ENCODE measurements at places on chromosomes 11 and 22.
A peak's percentile ranks its signal among the peaks of the same experiment; 100 is the strongest.

- DNase-seq = no peak
These were observed 171.3 kb downstream of the BLID start for GRCh38 chr11:121944556-121945230.

- no peak for DNase-seq
These were observed 44.3 kb downstream of the LINC01488 start for GRCh38 chr11:69525516-69526452.

DNA sequence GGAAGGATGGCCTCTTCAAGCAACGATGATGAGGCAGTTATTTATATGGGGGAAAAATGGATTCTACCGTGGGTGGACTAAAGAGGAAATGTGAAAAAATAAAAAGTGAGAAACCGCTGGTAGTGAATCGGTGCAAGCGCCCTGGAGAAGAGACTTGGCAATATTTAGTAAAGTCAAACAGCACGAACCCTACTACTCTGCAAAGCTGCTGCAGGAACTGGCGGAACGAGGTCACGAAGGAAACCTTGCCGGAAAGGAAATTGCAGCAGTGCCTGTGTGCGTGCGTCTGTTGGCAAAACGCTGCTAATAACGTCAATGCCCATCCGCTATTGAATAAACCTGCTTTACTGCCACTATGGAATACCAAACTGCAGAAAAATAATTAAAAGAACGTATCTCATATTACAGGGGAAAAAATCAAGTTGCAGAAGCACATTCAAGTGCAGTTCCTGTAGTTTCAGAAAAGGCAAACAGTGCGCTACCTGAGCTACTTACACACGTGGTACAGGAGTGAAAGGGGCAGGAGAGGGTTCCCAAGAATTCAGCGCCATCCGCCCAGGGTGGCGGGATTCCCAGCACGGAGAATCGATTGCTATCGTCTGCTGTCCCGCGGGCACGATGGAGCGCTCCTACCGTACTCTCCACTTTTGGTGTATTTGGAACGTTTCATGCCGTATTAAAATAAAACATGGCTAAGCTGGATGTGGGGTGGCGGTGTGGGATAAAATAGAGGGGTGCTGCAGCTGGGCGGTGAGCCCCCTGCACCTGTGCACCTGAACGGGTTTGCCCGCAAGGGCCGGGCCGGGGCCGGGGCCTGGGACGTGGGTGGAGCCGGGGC, 585 bp upstream of the NADSYN1 start:
- peak; percentile 58 for DNase-seq

DNA sequence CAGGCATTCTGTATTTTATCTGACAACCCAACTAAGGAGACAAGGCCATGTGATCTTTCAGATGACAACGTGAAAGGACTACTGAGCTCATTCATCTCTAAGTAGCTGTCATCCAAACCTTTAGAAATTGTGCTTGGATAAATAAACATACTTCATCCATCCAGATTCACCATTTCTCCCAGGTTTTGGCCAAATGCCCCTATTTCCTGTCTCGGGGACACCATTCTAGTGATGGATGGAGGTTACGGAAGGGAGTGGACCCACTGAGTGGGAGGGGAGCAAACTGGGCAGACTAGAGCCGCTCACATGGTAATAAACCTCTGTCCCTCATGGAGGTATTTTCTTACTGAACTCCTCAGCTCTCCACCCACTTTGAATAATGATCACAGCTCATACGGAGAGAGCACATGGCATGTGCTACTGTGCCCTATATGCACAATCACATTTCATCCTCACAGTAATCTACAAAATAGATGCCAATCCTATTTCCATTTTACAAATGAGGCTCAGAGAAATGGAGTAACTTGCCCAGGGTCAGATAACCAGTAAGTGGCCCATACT, 114.4 kb downstream of the SLC1A2 start:
- no peak for DNase-seq

GRCh38 chr11:117979481-117980211, 6.5 kb upstream of the IL10RA start:
- DNase-seq = no peak

DNA sequence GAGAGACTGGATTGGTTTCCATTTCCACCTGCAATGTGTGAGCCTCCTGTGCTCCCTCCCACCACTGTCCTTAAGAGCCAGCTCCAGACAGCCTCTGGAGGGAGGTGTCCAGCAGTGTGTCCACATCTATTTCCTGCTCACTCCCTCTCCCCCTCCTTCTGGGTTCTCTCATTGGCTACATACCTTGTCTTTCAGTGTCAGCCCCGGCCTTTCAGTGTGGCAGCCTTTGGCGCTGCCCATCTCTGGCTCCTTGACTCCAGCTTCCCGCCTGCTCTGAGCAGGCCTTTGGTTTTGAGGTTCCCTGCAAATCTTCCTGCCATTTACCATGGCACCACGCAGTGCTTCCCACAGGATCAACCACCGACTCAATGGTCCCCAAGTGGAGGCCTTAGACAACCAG, 19.0 kb upstream of the PTPRJ start:
- DNase-seq = no peak

DNA sequence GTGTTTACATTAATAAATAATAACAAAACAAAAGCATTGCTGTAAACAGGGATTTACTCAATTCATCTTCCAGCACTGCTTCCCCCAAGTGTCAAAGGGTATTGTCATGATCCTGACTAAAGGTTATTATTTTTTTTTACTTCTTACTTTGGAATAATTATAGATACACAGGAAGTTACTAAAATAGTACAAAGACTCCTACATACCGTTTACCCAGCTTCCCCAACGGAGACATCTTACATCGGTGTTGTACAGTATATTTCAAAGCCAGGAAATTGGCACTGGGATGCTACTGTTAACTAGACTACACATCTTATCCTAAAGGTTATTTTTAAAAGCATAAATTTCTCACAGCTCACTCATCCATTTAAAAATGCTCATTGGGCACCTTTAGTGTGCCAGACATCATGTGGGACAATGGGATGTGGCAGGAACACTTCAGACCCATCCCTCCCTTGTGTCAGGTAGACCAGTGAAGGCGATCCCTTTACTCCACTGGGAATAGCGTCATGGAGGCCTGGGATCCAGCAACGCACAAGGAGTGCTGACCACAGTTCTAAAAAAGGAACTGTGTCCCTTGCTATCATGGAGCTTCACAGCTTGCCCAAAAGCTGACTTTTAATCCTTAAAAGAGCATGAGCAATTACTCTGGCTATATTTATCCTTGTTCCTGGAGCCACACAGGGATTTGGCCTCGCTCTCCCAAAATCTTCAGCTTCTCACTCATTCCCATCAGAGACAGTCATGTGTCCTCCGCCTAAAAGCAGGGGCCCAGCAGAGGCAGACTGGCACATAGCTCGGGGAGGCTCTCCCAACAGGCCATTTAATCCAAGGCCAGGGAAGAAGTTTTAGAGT, 3.1 kb upstream of the IRAG1 start:
- no peak for DNase-seq

DNA sequence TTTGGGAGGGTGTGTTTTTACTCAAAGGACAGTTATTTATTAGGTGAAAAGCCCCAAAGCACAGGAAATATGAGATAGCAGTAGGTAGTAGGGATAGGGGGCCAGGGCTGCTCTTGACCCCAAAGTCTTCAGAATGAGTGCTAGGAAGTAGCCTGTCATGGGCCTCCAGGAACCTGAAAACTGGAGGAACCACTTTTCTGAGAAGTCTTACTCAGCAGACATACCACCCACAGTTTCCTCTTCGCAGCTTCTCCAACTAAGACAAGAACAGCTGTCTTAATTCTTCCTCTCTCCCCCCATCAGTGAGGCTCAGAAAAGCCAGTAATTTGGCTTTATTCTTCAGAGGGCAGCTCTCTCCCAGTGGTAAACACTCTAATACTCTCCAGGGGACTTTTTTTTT, 84.0 kb upstream of the CTSC start:
- DNase-seq = peak; percentile 57

GRCh38 chr22:37538590-37539357, 19.6 kb upstream of the CARD10 start:
- peak; percentile 94 for DNase-seq

- no peak for DNase-seq
These were observed 3.8 kb upstream of the FADS3 start for GRCh38 chr11:61895046-61895717.

DNA sequence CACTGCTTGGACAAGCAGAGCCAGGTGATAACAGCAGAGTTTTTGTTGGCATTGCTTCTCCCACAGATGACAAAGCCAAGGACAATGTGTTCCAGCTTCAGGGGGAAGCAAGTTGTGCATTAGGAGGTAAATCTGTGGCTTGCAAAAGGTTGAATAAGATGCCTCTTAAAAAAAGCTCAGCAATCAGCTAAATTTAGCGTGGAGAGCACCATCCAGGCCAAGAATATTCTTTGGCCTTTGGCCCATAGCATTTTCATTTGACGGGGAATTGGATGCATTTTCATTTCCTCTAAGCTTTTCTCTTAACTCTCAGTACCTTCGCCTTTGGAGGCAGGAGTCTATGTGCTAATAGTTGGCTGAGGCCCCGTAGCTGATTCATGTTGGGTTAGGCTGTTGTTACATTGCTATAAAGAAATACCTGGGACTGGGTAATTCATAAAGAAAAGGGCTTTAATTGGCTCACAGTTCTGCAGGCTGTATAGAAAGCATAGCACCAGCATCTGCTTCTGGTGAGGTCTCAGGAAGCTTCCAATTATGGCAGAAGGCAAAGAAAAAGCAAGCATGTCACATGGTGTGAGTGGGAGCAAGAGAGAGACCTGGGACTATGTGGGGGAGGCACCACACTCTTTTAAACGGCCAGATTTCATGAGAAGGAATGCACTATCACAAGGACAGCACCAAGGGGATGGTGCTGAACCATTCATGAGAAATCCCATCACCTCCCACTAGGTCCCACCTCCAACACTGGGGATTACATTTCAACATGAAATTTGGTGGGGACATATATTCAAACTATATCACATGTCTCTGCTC, 350.1 kb upstream of the C11orf87 start:
- DNase-seq = no peak

DNA sequence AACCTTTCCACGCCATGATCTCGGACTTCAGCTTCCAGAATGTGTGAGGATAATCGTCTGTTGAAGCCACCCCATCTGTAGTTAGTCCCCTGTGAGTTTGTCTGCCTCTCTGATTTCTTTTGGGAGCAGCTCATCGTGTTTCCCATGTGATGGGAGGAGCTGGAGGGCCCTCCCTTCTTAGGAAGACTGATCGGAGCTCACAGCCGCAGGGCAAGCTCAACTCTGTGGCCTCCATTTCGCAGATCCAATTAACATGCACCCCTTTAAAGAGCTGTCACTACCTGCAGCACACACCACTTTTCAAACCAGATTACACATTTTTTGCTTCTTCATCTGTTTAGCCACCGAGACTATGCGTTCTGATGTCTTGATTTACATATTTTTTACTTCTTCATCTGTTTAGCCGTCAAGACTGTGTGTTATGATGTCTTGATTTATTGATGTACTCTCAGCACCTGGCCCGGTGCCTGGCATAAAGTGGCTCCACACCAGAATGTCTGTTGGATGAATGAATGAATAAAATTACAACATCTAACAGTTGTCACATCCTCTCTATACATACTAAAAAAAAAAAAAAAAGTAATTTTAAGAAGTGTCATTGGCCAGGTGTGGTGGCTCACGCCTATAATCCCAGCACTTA, 14.9 kb upstream of the PPFIA1 start:
- no peak for DNase-seq

DNA sequence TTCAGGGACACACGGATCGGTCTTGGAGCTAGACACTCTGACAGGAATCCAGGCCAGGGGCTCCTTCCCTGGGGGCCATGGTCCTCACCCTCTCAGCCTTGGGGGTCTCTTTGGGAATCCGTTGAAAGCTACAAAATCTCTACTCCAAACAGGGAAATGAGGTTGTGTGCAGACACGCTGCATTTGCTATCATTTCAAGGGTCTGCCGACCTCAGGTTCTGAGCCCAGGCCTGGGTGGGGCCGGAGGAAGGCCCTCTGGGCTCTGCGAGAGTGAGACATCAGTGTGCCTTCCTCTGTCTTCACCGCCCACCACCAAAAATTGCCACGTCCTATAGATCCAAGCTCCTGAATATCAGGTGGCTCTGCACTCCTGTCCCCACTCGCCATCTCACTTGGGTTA, 74.4 kb upstream of the FGF3 start:
- no peak for DNase-seq

DNA sequence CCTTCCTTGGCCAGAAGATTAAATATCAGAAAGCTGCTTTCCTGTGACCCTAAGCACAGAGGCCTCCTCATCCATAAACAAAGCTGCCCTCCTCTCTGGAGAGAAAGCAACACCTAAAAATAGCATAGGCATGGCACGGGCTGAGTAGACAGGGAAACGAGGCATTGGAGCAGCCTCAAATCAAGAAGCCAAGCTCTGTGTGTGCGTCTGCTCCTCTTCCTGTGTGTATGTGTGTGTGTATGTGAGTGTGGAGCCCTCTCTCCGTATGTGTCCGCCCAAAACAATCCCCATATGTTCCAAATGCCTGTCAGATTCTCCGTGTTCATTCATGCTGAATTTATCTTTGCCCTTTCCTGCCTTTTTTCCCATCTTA, 24.0 kb downstream of the KCNJ5 start:
- no peak for DNase-seq

DNA sequence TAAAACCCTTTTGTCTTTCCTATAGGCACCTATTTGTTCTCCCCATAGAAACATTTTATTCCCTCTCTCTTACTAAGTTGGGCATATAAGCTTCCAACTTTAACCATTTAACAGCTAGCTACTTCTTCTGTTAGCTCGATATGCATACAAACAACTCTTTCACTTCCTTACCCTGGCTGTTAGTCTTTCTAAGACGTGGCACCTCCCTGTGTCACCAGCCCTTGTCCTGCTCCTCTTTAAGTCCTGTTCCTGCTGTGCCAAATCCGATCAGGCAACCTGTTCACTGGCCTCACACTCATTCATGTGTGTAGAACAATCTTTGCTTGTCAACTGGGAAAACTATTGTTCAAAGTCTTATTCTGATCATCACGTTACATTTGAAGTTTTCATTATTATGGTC, 1376.1 kb upstream of the TENM4 start:
- DNase-seq = no peak

GRCh38 chr11:10351765-10352641, 47.1 kb downstream of the ADM start:
- no peak for DNase-seq

GRCh38 chr11:1353383-1354124, 36.2 kb upstream of the BRSK2 start:
- DNase-seq = no peak

DNA sequence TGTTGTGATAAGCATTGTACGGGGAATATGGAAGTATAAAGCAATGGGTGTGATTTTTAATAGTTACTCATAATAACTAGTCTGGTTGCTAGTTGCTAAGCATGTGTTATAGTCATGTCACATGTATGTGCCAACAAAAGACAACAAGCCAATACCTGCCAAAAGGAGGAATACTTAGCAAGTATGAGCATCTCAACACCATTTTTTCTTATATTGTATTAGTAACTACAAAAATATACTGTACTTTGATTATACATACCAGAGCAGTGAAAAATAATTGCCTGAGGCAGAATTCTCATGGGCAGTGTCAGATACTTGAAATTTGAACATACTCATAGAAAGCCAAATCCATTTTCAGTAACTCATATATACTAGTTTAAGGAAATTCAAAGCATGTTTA, 62.4 kb upstream of the ALKBH3 start:
- no peak for DNase-seq

- DNase-seq = no peak
These were observed 7.3 kb upstream of the SPINDOC start for GRCh38 chr11:63805844-63806415.

- DNase-seq = no peak
These were observed 14.2 kb downstream of the TSPAN18 start for GRCh38 chr11:44740967-44741366.
